ENCODE measurements at places on chromosomes 2 and 18. TPM values are rescaled to one million over a fixed set of nuclear protein-coding genes. Genes with fewer than 3 reads are reported as not detected.

Gene LDLRAD4
- total RNA-seq, result 27.4 TPM

Gene ADRA2B
- total RNA-seq, result 0.29 TPM

GRCh38 chr2:88818381-88818780, 126.9 kb downstream of the RPIA start:
- no peak for DNase-seq

DNA sequence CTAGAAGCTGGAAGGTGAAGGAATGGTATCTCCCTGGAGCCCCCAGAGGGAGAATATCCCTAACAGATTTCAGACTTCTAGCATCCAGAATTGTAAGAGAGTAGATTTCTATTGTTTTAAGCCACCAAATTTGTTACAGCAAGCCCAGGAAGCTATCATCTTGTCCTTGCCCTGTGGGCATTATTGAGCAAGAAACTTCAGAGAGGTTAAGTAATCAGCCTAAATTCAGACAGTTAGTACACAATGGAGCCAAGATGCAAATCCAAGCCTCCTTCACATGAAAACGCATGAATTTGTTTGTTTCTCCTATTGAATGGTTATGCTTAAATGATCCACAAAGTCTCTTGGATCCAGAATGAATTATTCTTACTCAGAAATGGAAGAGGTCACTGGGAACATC, 55.2 kb upstream of the TRIB2 start:
- DNase-seq, result no peak

GRCh38 chr2:172894689-172895387, 159.2 kb downstream of the RAPGEF4 start:
- DNase-seq, result no peak

DNA sequence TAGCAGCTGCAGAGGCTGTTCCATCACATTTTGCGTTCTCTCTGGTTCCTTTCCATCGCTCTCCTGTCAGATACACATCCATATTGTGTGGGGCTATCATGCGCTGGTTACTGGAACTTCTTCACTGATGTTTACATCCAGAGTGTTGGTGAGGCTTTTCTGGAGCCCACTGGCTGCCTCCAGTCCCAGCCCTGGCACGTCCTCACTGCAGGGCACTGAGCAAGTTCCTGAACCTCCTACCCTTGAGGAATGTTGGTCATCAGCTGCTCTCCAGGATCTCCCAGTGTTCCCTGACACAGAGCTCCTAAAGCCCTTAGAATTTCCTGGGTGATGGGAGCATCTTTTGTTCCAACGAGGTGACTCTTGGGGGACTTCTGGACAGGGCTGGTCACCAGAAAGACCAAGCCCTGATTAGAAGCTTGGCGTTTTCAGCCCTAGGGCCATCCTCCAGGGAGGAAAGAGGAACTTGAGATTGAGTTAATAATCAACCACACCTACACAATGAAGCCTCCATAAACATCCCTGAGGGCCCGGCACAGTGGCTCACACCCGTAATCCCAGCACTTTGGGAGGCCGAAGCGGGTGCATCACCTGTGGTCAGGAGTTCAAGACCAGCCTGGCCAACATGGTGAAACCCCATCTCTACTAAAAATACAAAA, 81.3 kb downstream of the TFCP2L1 start:
- DNase-seq, result no peak

DNA sequence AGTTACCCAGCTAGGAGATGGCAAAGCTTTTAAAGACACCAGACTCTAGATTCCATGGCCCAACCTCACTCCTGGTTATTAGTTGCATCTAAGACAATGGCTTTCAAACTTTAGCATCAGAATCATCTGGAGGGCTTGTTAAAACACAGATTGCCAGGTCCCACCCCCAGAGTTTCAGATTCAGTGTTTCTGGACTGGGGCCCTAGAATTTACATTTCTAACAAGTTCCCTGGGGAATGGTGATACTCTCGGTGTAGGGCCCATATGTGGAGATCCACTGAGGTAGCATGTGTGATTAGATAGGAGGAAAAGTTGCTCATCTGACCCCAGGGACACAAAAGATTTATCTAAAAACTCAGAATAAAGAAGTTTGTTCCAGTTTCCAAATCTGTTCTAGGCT, 14.5 kb upstream of the TTR start:
- no peak for DNase-seq

GRCh38 chr2:172572981-172573380, 17.1 kb downstream of the PDK1 start:
- no peak for DNase-seq
